Endothelial cell of coronary artery (primary cell): ENCODE measurements at places on chromosomes 5 and 9. TPM values are rescaled to one million over a fixed set of nuclear protein-coding genes. Genes with fewer than 3 reads are reported as not detected.

NDOR1 gene
- total RNA-seq: 2.7 and 3.7 TPM in 2 replicates

ANKRD20A1 gene
- total RNA-seq: 0.36 and 1.7 TPM in 2 replicates

SARDH gene
- 0.27 and 4.0 TPM in 2 replicates for total RNA-seq

SLC34A3 gene
- not detected in 2 replicates for total RNA-seq

AQP7 gene
- 0.09 TPM in 1 of 2 replicates, not detected in the other for total RNA-seq

ZBED3 gene
- 0.90 and 1.3 TPM in 2 replicates for total RNA-seq

LCN2 gene
- total RNA-seq: 0.18 TPM in 1 of 2 replicates, not detected in the other

GRXCR2 gene
- not detected in 2 replicates for total RNA-seq

EIF4E1B gene
- not detected in 2 replicates for total RNA-seq

ZCCHC10 gene
- 9.9 and 15.6 TPM in 2 replicates for total RNA-seq

ASPN gene
- 1.8 TPM in 1 of 2 replicates, not detected in the other for total RNA-seq

UQCRQ gene
- 84.6 and 115 TPM in 2 replicates for total RNA-seq

FOXD4 gene
- total RNA-seq: 0.09 and 0.19 TPM in 2 replicates

TSSK1B gene
- total RNA-seq: 0.09 TPM in 1 of 2 replicates, not detected in the other

QRFP gene
- total RNA-seq: not detected in 2 replicates

PDCD1LG2 gene
- 11.7 and 24.4 TPM in 2 replicates for total RNA-seq

CYSTM1 gene
- total RNA-seq: 12.0 and 13.3 TPM in 2 replicates

CKS2 gene
- 87.1 and 177 TPM in 2 replicates for total RNA-seq

CDH6 gene
- 0.27 and 10.6 TPM in 2 replicates for total RNA-seq

GABRP gene
- 0.36 and 0.47 TPM in 2 replicates for total RNA-seq

COL23A1 gene
- total RNA-seq: not detected in 2 replicates

LECT2 gene
- total RNA-seq: not detected in 2 replicates

DOK3 gene
- 1.8 and 2.5 TPM in 2 replicates for total RNA-seq

GALNT10 gene
- 45.8 and 57.8 TPM in 2 replicates for total RNA-seq

UBLCP1 gene
- total RNA-seq: 8.6 and 12.0 TPM in 2 replicates

NR4A3 gene
- total RNA-seq: under 0.01 and 0.09 TPM in 2 replicates

CDC14B gene
- total RNA-seq: 1.1 and 5.2 TPM in 2 replicates

PCDHB9 gene
- total RNA-seq: 0.27 and 0.28 TPM in 2 replicates

AIF1L gene
- 27.6 and 31.6 TPM in 2 replicates for total RNA-seq

SLC1A1 gene
- 12.2 and 17.0 TPM in 2 replicates for total RNA-seq

GOLGA1 gene
- 7.7 and 11.0 TPM in 2 replicates for total RNA-seq

NUTM2G gene
- total RNA-seq: not detected in 2 replicates

SAXO1 gene
- not detected in 2 replicates for total RNA-seq

S100Z gene
- not detected in 2 replicates for total RNA-seq

PCDHB6 gene
- total RNA-seq: 0.09 TPM in 2 replicates

CAVIN4 gene
- 1.6 and 2.0 TPM in 2 replicates for total RNA-seq

TMEM171 gene
- 7.0 and 8.3 TPM in 2 replicates for total RNA-seq

MLANA gene
- total RNA-seq: not detected in 2 replicates

LRRC70 gene
- 18.0 and 33.4 TPM in 2 replicates for total RNA-seq

TRIM36 gene
- total RNA-seq: 0.36 and 0.66 TPM in 2 replicates

DOCK2 gene
- total RNA-seq: 0.36 and 0.75 TPM in 2 replicates

FYB1 gene
- total RNA-seq: not detected in 2 replicates

GHR gene
- total RNA-seq: 0.66 and 0.99 TPM in 2 replicates

FOXD1 gene
- 0.09 and 0.38 TPM in 2 replicates for total RNA-seq

PRRX2 gene
- total RNA-seq: 0.66 TPM in 1 of 2 replicates, not detected in the other

GLRA1 gene
- not detected in 2 replicates for total RNA-seq

ZDHHC11 gene
- 0.18 and 0.75 TPM in 2 replicates for total RNA-seq

FOXD4L3 gene
- total RNA-seq: 0.09 TPM in 1 of 2 replicates, not detected in the other

TPD52L3 gene
- total RNA-seq: not detected in 2 replicates

PDE8B gene
- not detected in 2 replicates for total RNA-seq

PCDHB3 gene
- total RNA-seq: 0.36 and 0.38 TPM in 2 replicates

BTF3 gene
- 284 and 300 TPM in 2 replicates for total RNA-seq
